ENCODE measurements at places on chromosomes 6 and 20.
A peak's percentile ranks its signal among the peaks of the same experiment; 100 is the strongest.

DNA sequence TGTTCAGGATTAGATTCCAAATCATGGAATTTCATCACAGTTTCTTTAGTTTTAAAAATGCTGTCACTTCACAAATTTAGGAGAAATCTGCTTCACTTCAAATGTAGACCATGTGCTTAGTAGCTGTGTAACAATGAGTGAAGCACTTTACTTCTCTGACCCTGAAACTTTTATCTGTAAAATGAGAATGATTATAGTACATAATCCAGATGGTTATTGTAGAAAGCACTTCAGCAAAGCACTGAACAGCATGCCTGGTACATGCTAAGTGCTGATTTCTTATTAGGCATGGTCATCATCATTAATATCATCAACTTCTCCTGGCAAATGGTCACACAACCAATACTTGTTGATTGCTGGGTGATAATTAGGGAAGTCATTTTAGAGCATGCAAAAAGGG is 705.0 kb downstream of the EPHA7 start:
- no peak for DNase-seq
- no peaks in the 10 kb centered on the region for H3K4me1 ChIP-seq
- no peak overlapping the region for H3K27ac ChIP-seq
- no peaks in the 10 kb centered on the region for H3K27me3 ChIP-seq

DNA sequence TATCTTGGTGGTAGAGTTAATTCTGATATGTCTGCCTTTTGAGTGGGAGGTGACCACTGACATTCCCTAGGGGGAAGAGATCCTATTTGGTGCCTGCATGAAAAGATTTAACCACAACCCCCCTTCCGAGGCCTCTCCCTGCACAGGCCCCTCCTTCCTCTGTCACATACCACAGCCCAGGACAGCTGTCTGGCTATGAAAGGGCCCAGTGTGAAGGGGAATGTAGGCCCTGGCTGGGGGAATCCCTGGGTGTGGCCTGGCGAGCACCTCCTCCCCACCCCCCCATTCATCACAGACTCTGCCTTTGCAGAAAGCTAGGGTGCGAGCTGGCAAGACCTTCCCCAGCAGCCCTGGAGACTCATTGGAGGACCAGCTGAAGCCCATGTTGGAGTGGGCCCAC is 27.4 kb upstream of the MAPRE1 start:
- H3K4me3 ChIP-seq: no peak overlapping the region
- H3K27me3 ChIP-seq: no peaks in the 10 kb centered on the region
- H3K4me1 ChIP-seq: peaks cover 28% of the 10 kb centered on the region
- H3K36me3 ChIP-seq: no peaks in the 10 kb centered on the region
- peak overlapping the region; percentile 17 for H3K27ac ChIP-seq

- no peak overlapping the region for H3K27ac ChIP-seq
- no peaks in the 10 kb centered on the region for H3K36me3 ChIP-seq
- no peak overlapping the region for H3K4me3 ChIP-seq
- no peak for DNase-seq
- no peaks in the 10 kb centered on the region for H3K4me1 ChIP-seq
These were observed 51.1 kb downstream of the KCNB1 start for GRCh38 chr20:49431329-49431728.

- no peak overlapping the region for H3K4me3 ChIP-seq
- H3K4me1 ChIP-seq: peaks cover 15% of the 10 kb centered on the region
- H3K36me3 ChIP-seq: no peaks in the 10 kb centered on the region
- no peak for DNase-seq
- peaks cover 89% of the 10 kb centered on the region for H3K27me3 ChIP-seq
- H3K27ac ChIP-seq: no peak overlapping the region
These were observed 38.8 kb upstream of the HLA-E start for GRCh38 chr6:30450548-30450908.

- no peaks in the 10 kb centered on the region for H3K36me3 ChIP-seq
- DNase-seq: no peak
- H3K4me3 ChIP-seq: no peak overlapping the region
- H3K4me1 ChIP-seq: no peaks in the 10 kb centered on the region
These were observed 167.4 kb upstream of the PCSK2 start for GRCh38 chr20:17059465-17059864.

DNA sequence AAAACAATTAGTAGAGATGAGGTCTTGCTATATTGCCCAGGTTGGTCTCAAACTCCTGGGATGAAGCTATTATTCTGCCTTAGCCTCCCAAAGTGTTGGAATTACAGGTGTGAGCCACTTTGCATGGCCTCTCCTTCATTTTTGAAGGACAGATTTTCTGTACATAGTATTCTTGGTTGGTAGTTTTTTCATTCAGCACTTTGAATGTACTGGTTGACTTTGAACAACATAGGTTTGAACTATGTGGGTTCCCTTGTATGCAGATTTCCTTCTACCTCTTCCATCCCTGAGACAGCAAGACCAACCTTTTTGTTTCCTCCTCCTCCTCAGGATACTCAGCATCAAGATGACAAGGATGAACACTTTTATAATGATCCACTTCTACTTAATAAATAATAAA is 436.4 kb downstream of the QKI start:
- no peaks in the 10 kb centered on the region for H3K27me3 ChIP-seq
- H3K27ac ChIP-seq: no peak overlapping the region
- H3K36me3 ChIP-seq: no peaks in the 10 kb centered on the region
- no peak overlapping the region for H3K4me3 ChIP-seq
- no peaks in the 10 kb centered on the region for H3K4me1 ChIP-seq
